ENCODE measurements at places on chromosomes 11 and 22.

DNA sequence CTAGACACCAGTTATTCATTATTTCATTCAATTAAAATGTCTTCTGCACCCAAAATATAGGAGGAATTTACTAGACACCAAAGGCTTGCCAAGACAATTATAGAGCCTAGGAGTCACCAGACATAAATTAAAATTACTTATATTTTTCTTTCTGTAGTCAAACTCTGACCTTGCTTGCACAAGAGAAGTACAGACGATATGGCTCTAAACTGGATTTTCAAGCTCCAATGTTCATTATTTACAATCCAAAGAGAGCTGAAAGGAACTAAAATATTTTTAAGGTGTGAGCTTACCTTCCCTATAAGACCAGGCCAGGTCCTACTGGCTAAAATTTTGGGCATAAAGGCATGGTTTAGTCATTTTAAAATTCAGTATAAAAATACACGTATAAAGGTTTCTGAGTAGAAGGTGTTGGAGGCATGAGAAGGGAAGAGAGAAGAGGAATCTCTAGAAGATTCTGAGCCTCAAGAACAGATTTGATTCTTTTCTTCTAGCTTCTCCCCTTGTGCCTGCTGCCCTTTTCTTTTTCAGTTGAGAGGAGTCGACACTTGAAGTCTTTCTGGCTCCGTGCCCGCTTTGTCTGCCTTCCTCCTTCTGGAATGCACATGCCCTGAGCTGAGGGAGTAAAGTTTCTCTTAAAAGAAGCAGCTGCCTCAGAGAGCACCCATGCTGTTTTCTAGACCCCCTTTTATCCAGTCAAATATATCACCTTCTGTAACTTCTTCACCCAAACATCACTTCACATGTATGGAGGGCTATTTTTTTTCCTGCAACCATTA lies 13.5 kb downstream of the C11orf97 start:
- DNase-seq: no peak

GRCh38 chr22:44088976-44089570 lies 65.0 kb downstream of the PARVB start:
- no peak for DNase-seq

DNA sequence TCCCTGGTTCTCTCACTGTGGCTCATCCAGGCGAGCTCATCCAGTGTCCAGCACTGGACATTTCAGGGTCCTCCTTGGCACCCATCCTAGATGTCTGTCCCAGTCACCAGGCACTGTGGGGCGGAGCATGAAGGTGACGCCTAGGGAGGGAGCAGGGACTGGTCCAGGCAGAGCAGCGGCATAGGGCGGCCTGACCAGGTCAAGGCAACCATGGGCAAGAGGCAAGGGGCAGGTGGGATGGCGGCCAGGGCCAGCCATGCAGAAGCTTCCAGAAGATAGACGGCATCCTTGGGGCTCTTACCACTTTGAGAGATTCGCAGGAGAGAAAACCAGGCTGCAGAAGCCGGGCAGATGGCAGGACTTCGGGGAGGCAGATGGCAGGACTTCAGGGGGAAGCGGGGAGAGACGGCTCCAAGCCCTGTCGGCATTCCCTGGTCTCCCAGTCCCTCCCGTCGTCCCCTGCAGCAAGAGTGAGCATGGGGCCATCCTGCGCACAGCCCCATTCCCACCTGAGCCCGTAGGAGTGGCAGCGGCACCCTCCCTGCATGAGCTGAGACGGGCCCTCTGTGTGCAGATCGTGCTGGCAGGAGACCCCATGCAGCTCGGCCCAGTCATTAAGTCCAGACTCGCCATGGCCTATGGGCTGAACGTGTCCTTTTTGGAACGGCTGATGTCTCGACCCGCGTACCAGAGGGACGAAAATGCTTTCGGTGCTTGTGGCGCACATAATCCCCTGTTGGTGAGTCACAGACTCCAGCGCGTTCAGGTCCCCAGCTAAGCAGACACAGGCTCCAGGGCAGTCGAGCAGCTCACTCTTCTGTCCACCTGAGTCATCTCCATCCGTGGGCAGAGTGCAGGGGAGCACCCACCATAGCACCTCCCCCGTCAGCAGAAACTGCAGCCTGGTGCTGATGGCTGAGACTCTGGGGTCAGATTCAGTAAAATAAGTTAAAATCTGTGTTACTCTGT lies 20.1 kb upstream of the PANX2 start:
- no peak for DNase-seq

DNA sequence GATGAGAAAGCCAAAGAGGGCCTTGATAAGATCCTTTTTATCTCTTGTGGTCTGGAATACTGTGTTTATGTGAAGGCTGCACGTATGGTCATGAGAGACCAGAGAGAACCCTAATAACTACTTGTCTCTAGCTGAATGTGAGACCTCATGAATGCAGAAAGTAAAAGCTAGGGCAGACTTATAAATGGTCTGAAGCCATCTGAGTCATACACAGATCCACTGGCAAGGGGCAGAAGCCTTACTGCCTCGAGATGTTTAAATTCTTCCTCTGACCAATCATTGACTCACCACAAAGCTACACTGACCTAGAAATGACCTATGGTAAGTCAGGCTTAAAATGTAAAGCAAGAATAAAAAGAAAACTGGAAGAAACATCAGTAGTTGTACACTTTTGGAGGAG lies 22.7 kb upstream of the OR4B1 start:
- no peak for DNase-seq

GRCh38 chr11:75428281-75428724 lies 4.7 kb downstream of the KLHL35 start:
- DNase-seq: peak; percentile 40

DNA sequence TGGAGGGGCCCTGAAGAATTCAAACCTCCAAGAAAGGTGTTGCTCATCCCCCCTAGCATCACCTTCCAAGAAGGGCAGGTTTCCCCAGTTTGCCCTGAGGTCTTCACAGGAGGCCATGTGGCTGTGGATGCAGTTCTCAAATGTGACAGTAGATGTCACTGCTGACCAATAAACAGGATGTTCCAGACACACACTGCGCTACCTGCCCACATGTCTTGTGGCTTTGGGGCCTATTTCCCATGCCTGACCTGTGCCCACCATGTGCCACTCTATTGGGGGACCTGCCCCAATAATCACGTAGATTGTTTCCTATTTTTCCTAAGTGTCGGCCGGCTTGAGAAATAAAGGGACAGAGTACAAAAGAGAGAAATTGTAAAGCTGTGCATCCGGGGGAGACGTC lies 4.5 kb downstream of the GSTT2 start:
- DNase-seq: no peak

DNA sequence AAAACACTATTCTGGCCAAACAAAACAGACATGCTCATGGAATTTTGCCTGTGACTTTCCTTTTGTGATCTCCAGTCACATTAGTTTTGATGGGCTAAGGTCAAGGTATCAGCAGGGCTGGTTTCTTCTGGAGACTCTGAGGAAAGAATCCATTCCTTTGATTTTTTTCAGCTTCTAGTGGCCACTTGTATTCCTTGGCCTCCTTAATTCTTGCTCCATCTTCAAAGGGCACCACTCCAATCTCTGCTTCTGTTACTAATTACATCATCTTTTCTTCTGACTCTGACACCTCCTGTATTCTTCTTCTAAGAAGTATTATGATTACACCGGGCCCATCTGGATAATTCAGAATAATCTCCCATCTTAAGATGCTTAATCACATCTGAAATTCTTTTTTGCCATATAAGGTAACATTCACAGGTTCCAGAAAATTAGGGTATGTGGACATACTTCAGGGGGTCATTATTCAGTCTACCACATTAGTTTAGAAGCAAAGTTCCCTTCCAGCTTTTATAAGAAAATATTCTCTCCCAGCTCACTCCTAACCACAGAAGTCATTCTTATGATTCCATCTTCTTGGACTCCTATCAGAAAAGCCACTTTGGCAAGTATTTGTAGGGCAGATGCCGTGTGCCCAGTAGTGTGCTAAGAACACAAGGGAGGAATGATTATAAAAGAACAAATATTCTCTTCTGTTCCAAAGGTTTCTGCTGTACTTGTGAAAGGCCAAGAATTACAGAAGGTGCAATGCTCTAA lies 56.4 kb upstream of the FSHB start:
- no peak for DNase-seq

GRCh38 chr11:6925636-6926207 lies 504 bp upstream of the ZNF215 start:
- no peak for DNase-seq

All from stimulated activated CD4-positive, alpha-beta T cell treated with anti-CD3 and anti-CD28 coated beads, TNF-alpha, amount 100 ng/mL, for 4 hours (primary cell).